ENCODE measurements at places on chromosomes 3 and 15. TPM values are rescaled to one million over a fixed set of nuclear protein-coding genes. Genes with fewer than 3 reads are reported as not detected.

GRCh38 chr3:88009066-88009465 is 49.7 kb downstream of the CGGBP1 start:
- no peak overlapping the region for H3K27ac ChIP-seq
- no peaks in the 10 kb centered on the region for H3K36me3 ChIP-seq
- no peak overlapping the region for H3K4me3 ChIP-seq
- H3K27me3 ChIP-seq = no peaks in the 10 kb centered on the region

DNA sequence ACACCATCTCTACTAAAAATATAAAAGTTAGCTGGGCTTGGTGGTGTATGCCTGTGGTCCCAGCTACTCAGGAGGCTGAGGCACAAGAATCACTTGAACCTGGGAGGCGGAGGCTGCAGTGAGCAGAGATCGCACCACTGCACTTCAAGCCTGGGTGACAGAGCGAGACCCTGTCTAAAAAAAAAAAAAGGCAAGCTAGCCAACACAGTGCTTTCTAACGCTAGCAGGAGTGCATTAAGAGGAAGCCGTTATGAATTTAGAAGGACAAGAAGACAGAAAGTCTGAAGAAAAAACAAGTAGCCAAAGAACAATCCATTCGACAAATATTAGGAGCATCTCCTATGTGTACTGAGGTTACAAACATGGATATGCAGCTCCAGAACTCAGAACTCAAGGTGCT is 28.6 kb downstream of the BHLHE40 start:
- no peak overlapping the region for H3K4me3 ChIP-seq
- H3K27ac ChIP-seq = no peak overlapping the region
- no peaks in the 10 kb centered on the region for H3K36me3 ChIP-seq
- H3K27me3 ChIP-seq = no peaks in the 10 kb centered on the region
- peaks cover 29% of the 10 kb centered on the region for H3K4me1 ChIP-seq

Gene ERC2
- 3.7 TPM for total RNA-seq

DNA sequence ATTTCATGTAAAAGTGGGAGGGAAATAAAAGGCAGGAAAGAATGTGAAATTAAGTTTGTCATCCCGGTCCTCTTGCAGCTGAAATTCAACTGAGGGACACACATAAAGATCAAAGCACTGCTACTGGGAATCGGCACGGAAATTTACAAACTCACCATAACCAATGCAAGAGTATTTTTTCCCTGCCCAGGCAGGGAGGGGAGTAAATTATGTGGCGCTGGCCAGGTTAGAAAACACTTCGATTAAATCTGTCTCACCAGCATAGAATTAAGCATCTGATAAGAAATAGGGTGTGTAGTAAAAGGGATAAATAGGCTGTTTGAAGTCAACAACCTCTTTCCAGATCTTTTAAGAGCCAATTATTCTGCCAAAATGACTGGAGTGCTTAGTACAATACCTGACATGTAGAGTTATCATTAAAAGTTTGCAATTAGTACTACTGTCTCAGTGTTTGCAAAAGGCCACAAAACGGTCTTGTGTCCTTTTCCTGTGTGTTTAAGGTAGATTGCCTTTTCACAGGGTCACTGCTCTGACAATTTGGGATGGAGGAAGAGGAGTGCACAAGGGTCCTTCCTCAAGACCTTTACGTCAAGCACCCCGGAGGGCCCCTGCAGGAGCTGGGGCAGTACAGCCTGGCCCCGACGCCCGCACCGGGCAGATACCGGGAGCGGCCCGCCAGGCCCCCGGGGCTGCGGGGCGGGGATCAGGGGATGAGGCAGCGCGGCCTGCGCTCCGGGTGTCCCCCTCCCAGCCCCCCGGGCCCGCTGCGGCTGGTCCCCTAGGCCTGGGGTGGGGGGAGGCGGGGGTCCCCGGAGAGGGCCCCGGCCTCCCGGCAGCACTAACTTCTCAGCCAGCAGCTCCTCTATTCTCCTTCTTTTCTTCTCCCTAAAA is 651 bp downstream of the UBA3 start:
- H3K36me3 ChIP-seq = peaks cover 11% of the 10 kb centered on the region
- no peaks in the 10 kb centered on the region for H3K27me3 ChIP-seq
- peak; percentile 56 for DNase-seq

Gene CADM2
- not detected for total RNA-seq

DNA sequence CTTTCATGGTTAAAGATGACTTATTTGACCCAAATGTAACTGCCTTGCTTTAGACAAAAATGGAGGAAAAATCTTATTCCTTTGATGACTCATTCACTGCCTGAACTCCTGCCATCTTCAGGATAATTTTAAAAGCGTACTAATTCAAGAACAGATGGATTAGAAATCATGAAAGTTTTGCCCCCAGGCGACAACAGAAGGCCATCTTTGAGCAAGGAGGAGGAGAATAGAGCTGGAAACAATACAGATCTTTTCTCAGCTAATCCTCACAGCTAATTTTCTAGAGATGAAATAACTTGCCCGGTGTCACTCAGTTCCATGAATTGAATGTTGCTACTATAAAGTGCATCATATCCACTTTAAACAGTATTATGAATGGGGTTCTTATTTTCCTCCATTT is 324.7 kb upstream of the RARB start:
- no peaks in the 10 kb centered on the region for H3K36me3 ChIP-seq
- H3K27ac ChIP-seq = no peak overlapping the region
- H3K4me1 ChIP-seq = no peaks in the 10 kb centered on the region
- no peak for DNase-seq
- no peaks in the 10 kb centered on the region for H3K27me3 ChIP-seq

Gene WDR93
- total RNA-seq = not detected

DNA sequence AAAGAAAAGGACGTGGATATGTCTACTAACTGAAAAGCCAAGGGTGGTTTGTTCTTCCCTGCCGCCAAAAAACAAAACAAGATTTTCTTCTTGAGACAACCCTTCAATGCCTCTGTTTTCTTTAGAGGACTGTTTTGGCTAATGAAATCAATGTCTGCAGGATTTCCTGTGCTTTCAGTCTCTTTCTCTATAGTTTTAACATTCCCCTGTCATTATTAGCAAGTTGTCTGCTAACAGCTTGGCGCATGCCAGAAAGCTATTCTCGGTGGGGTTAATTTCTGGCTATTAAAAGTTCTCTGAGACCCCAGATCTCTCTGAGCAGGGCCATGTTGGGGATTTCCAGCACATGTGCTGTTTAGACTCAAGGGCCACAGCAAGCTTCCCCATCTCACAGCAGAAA is 56.7 kb downstream of the ITPR1 start:
- no peaks in the 10 kb centered on the region for H3K36me3 ChIP-seq
- no peak for DNase-seq
- H3K27me3 ChIP-seq = no peaks in the 10 kb centered on the region
- no peaks in the 10 kb centered on the region for H3K4me1 ChIP-seq
- no peak overlapping the region for H3K4me3 ChIP-seq

Gene IMPG2
- 0.32 TPM for total RNA-seq

Gene PLCB2
- total RNA-seq = 8.7 TPM

- no peak for DNase-seq
- no peaks in the 10 kb centered on the region for H3K36me3 ChIP-seq
- no peaks in the 10 kb centered on the region for H3K27me3 ChIP-seq
- no peaks in the 10 kb centered on the region for H3K4me1 ChIP-seq
- no peak overlapping the region for H3K27ac ChIP-seq
- H3K4me3 ChIP-seq = no peak overlapping the region
Observed at GRCh38 chr3:114590309-114591047, 296.6 kb downstream of the TIGIT start.

Gene IGDCC3
- not detected for total RNA-seq

Gene GP5
- not detected for total RNA-seq

Gene A4GNT
- total RNA-seq = not detected

Gene AGTR1
- total RNA-seq = not detected

DNA sequence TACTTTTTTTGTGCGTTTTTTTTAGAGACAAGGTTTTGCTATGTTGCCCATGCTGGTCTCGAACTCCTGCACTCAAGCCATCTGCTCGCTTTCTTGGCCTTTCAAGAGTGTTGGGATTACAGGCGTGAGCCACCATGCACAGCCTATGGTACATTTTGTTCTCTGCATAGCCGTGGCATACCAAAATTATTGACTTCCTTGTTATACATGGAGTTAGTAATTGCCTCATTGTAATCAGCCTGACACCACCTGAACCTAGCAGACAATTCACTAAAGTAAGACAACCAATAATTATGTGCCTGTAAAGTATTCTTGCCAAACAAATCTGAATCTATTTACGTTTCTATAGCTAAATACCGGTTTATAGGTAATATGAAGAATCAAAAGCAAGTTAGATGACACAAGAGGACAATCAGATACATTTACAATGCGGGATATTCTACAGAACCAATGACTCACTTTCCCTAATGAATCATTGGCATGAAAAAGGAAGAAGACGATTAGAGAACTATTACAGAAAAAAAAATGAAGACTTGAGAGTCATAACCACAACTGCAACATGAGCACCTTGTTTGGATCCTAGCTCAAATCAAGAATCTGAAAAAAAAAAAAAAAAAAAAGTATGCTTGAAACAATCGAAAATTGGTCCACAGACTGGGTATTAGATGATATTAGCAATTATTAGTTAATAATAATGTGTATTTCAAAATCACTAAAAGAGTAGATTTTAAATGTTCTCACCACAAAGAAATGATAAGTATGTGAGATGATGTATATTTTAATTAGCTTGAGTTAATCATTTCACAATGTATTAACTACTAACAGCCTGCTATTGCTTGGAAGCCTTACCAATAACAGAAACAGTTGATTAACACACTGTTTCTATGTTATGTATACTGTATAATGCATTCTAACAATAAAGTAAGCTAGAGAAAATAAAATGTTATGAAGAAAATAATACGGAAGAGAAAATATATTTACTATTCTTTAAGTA is 7.1 kb downstream of the GUCA1C start:
- no peak overlapping the region for H3K4me3 ChIP-seq
- H3K27ac ChIP-seq = no peak overlapping the region
- DNase-seq = no peak
- H3K36me3 ChIP-seq = no peaks in the 10 kb centered on the region

GRCh38 chr3:45887759-45888511 is 1.6 kb downstream of the CCR9 start:
- no peak overlapping the region for H3K27ac ChIP-seq
- no peaks in the 10 kb centered on the region for H3K36me3 ChIP-seq
- DNase-seq = no peak
- no peaks in the 10 kb centered on the region for H3K4me1 ChIP-seq
- no peaks in the 10 kb centered on the region for H3K27me3 ChIP-seq

Gene PDZRN3
- 22.4 TPM for total RNA-seq

- H3K27ac ChIP-seq = no peak overlapping the region
- no peaks in the 10 kb centered on the region for H3K27me3 ChIP-seq
- H3K36me3 ChIP-seq = no peaks in the 10 kb centered on the region
- no peak overlapping the region for H3K4me3 ChIP-seq
- 0 out of 2 replicates have a peak, but pooled peaks cover 4% of the 10 kb centered on the region for H3K4me1 ChIP-seq
Observed at GRCh38 chr3:25679166-25679565, 14.5 kb upstream of the TOP2B start.

GRCh38 chr3:22981861-22982260 is 221.3 kb upstream of the UBE2E2 start:
- no peak overlapping the region for H3K4me3 ChIP-seq
- H3K36me3 ChIP-seq = no peaks in the 10 kb centered on the region
- H3K27ac ChIP-seq = no peak overlapping the region

GRCh38 chr3:2506776-2507175 is 408.1 kb downstream of the CNTN4 start:
- no peaks in the 10 kb centered on the region for H3K36me3 ChIP-seq
- H3K4me1 ChIP-seq = peaks cover 26% of the 10 kb centered on the region

Gene AMT
- total RNA-seq = 2.4 TPM

GRCh38 chr3:5298453-5298852 is 110.9 kb downstream of the EDEM1 start:
- H3K4me3 ChIP-seq = no peak overlapping the region
- H3K27me3 ChIP-seq = no peaks in the 10 kb centered on the region
- no peaks in the 10 kb centered on the region for H3K36me3 ChIP-seq
- H3K27ac ChIP-seq = peak overlapping the region; percentile 8
- peak; percentile 82 for DNase-seq
- H3K4me1 ChIP-seq = peaks cover 20% of the 10 kb centered on the region

Gene VEPH1
- total RNA-seq = not detected

DNA sequence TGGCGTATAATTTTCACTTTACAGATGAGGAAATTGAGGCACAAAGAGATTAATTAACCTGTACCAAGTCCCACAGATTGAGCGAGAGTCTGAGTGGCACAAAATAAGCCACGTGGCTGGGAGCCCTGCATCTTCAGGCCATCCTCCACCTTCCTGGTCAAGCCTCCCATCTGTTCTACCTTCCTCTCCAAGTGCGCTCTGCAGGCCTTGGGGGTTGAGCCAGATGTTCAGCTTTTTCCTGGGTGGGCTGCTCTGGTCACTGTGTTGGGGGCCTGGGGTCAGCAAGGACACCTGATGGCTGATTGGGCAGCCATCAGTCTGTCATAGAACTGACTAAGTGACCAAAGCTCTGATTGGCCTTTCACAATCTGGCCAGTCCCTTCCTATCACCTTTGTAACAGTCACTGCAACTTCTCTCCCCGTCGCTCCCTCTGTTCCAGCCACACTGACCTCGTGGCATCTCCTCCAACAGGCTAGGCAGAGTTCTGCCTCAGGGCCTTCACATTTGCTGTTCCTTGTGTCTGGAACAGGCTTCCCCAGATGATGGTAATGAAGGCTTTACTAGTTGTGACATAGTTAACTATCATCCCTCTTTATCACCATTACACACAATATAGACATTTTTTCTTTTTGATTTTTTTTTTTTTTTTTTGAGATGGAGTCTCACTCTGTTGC is 46.8 kb downstream of the SCN5A start:
- H3K27ac ChIP-seq = no peak overlapping the region
- H3K36me3 ChIP-seq = no peaks in the 10 kb centered on the region
- DNase-seq = no peak
- H3K4me3 ChIP-seq = no peak overlapping the region
- H3K4me1 ChIP-seq = peaks cover 8% of the 10 kb centered on the region

GRCh38 chr15:94683902-94684301 is 452.5 kb downstream of the MCTP2 start:
- no peaks in the 10 kb centered on the region for H3K4me1 ChIP-seq
- H3K27ac ChIP-seq = no peak overlapping the region
- no peaks in the 10 kb centered on the region for H3K27me3 ChIP-seq
- no peak for DNase-seq
- no peaks in the 10 kb centered on the region for H3K36me3 ChIP-seq

Gene CPLX3
- 5.2 TPM for total RNA-seq

DNA sequence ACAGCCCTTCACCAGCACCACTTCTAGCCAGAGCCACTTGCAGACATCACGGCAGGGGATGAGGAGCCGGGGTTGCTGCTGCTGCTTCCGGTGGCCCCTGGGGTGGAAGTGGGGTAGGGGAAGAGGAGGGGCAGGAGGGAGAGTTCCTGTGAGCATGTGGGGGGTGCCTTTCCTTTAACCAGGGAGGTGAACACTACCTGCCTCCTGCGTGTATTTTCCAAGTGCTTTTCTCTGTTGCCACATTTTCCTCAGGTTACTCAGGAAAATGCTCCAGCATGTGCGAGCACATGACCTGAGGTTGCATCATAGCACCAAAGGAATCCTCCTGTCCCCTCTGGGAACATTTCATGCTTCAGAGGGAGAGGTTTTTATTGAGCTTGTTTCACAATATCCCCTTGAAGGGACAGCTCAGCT is 12.2 kb upstream of the SACM1L start:
- H3K4me3 ChIP-seq = no peak overlapping the region
- no peaks in the 10 kb centered on the region for H3K27me3 ChIP-seq
- no peak for DNase-seq
- H3K4me1 ChIP-seq = no peaks in the 10 kb centered on the region
- H3K27ac ChIP-seq = no peak overlapping the region
- H3K36me3 ChIP-seq = no peaks in the 10 kb centered on the region

- H3K4me1 ChIP-seq = peaks cover 96% of the 10 kb centered on the region
- DNase-seq = no peak
- no peaks in the 10 kb centered on the region for H3K36me3 ChIP-seq
Observed at GRCh38 chr3:125142940-125143339, 69.6 kb downstream of the SLC12A8 start.

All from Karpas-422 (cell line).